ENCODE measurements at places on chromosomes 1 and 21. TPM values are rescaled to one million over a fixed set of nuclear protein-coding genes. Genes with fewer than 3 reads are reported as not detected.

PRAMEF8 gene
- not detected for total RNA-seq

TMEM61 gene
- 1.7 TPM for total RNA-seq

S1PR1 gene
- total RNA-seq = 11.4 TPM

SEC16B gene
- total RNA-seq = 3.0 TPM

GRCh38 chr21:33368576-33368975, 34.6 kb upstream of the IFNGR2 start:
- peak; percentile 16 for DNase-seq
- H3K36me3 ChIP-seq = no peaks in the 10 kb centered on the region
- H3K27me3 ChIP-seq = no peaks in the 10 kb centered on the region
- peaks cover 5% of the 10 kb centered on the region for H3K4me1 ChIP-seq

DNA sequence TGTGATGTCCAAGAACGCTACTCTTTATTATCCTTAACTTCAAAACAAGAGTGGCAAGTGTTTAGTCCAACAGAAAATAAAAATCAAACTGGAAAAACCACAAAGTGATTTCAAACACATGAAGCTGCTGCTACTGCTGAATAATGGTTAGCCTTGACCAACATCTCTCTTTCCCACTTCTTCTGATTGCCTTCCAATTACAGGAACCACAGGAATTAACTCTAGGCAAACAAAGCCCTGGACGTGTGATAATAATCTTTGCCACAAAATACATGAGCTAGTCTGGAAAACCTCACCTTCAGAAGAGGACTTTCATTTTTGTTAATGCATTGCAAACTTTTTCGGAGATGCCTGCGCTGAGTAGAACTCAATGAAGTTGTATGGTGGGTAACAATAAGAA, 48.6 kb upstream of the COL11A1 start:
- no peaks in the 10 kb centered on the region for H3K4me1 ChIP-seq
- DNase-seq = no peak
- no peak overlapping the region for H3K27ac ChIP-seq
- no peak overlapping the region for H3K4me3 ChIP-seq
- no peaks in the 10 kb centered on the region for H3K27me3 ChIP-seq

DNA sequence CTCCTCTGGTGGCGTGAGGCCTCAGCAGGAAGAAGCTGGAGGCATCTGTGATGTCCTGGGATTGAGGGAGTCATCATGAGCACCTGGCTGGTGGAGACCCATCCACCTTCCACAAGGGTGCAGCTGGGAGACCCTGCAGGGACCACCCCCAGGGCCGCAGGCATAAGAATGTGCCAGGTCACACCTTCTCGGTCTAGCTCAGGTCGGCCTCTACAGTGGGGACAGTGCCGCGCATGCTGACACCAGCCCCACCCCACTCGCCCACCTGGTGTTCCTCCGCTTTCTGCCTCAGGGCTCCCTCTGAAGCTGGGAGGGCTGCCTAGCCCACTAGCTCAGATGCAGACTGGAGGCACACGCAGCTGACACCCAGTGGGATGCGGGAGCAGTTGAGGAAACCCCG, 5.8 kb upstream of the PAQR7 start:
- no peaks in the 10 kb centered on the region for H3K36me3 ChIP-seq
- H3K27ac ChIP-seq = no peak overlapping the region
- DNase-seq = no peak

DNA sequence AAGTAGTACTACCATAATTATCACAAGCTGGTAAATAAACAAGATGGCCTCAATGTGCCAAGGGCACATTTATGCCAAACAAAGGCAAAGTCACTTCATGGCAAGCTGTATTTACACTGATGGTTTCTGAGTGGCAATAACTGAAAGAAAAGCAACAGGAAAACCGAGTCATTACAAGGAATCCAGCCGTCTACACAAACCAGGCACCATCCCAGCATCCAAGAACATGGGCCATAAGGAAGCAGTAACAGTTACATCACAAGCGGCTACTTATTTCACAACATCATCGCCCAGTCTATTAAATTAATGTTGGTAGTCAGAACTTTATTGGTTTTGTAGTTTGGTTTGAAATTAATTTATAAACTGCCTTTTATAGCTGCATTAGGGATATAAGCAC, 214.2 kb downstream of the RERE start:
- H3K4me3 ChIP-seq = no peak overlapping the region
- no peaks in the 10 kb centered on the region for H3K36me3 ChIP-seq
- no peak for DNase-seq
- no peaks in the 10 kb centered on the region for H3K27me3 ChIP-seq
- no peaks in the 10 kb centered on the region for H3K4me1 ChIP-seq

DNA sequence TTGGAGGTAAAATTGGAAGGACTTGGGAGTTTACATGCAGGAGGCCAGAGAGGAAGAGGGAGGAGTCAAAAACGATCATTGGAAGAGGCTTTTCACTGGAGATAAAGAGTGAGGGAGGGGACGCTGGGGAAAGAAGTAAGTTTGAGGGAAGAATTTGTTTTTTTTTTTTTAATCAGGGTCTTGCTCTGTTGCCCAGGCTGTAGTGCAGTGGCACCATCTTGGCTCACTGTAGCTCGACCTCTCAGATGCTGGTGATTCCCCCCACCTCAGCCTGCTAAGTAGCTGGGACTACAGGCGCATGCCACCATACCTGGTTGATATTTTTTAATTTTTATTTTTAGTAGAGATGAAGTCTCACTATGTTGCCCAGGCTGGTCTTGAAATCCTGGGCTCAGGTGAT, 1.2 kb upstream of the MROH7 start:
- H3K27ac ChIP-seq = no peak overlapping the region
- H3K4me1 ChIP-seq = peaks cover 3% of the 10 kb centered on the region
- no peaks in the 10 kb centered on the region for H3K27me3 ChIP-seq
- DNase-seq = no peak

DNA sequence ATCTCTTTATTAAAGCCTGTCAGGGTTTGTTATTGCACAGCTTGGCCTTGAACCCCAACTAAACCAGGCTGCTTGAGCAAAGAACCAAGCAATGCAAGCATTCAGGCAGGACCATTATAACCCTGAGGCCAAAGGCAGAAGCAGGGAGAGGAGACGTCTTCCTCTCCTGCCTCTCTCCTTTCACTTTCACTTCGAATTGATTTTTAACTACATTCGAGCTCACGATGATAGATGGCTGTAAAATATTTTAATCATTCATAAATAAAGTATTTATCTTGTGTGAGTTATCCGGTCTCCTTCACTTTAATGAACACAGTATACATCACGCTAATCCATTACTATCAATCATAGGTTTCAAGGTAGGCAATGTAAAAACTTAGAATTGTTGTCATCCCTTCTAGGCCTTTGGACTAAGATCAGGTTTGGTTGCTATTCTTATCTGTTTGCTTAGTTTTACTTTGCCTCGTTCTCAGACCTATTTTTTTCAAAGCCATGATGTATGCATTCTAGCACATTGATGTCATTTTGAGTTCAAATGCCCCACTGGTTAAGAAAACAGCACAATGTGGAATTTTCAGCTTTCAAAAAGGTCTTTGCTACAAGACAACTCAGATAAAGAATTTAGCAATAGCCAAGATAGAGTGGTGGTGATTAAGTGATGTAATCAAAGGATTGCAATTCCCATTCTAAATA, 480.2 kb upstream of the RUNX1 start:
- no peak overlapping the region for H3K27ac ChIP-seq
- H3K36me3 ChIP-seq = no peaks in the 10 kb centered on the region
- H3K27me3 ChIP-seq = no peaks in the 10 kb centered on the region
- peaks cover 12% of the 10 kb centered on the region for H3K4me1 ChIP-seq

GRCh38 chr1:153764310-153764709, 10.9 kb upstream of the SLC27A3 start:
- no peak overlapping the region for H3K4me3 ChIP-seq
- H3K36me3 ChIP-seq = peaks cover 87% of the 10 kb centered on the region
- peak overlapping the region; percentile 34 for H3K27ac ChIP-seq

DNA sequence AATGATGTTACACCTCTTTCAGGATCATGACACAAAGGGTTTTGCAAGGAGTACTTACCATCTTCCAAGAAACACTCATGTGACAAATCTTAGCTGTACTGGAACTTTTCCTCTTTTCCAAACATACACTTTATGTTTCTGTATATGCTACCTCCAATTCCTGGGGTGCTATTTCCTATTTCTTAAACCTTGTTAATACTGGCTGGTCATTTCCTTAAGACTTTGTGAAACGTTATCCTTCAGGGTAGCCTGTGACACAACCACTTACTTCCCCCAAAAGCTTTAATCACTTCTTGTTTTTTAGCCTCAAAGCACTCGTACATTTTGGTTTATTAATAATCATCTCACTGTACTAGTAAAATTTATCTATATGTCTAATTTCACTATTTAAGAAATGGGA, 39.4 kb downstream of the OR10Z1 start:
- DNase-seq = no peak
- H3K27me3 ChIP-seq = no peaks in the 10 kb centered on the region
- no peak overlapping the region for H3K27ac ChIP-seq
- no peak overlapping the region for H3K4me3 ChIP-seq
- no peaks in the 10 kb centered on the region for H3K4me1 ChIP-seq

GRCh38 chr1:200699871-200700270, 30.2 kb upstream of the DDX59 start:
- no peaks in the 10 kb centered on the region for H3K36me3 ChIP-seq
- H3K27me3 ChIP-seq = no peaks in the 10 kb centered on the region
- no peak for DNase-seq
- no peak overlapping the region for H3K4me3 ChIP-seq
- no peaks in the 10 kb centered on the region for H3K4me1 ChIP-seq
- H3K27ac ChIP-seq = no peak overlapping the region

DNA sequence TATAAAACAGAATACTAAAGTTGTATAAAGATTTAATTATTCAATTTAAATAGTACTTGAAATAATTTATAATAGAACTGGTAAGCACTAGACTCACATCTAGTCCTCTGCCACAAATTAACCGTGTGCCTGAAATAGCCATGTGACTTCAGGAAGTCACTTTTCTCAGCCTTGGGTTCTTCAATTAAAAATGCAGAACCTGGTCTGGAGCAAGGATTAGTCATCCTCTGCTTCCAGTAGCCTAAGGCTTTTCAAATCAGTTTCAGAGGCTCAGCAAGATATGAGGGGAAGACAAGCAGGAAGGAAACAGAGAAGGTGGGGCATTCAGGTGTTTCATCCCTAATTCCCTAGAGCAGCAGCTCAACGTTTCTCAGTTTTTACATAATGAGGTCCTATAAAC, 23.0 kb downstream of the DPH5 start:
- peak overlapping the region; percentile 32 for H3K27ac ChIP-seq
- H3K27me3 ChIP-seq = no peaks in the 10 kb centered on the region
- H3K4me3 ChIP-seq = no peak overlapping the region
- peaks cover 23% of the 10 kb centered on the region for H3K4me1 ChIP-seq
- DNase-seq = no peak
- peaks cover 4% of the 10 kb centered on the region for H3K36me3 ChIP-seq

GRCh38 chr1:39816415-39817090, 27.9 kb upstream of the BMP8B start:
- no peak overlapping the region for H3K4me3 ChIP-seq
- H3K4me1 ChIP-seq = peaks cover 31% of the 10 kb centered on the region
- peak overlapping the region; percentile 38 for H3K27ac ChIP-seq
- no peaks in the 10 kb centered on the region for H3K36me3 ChIP-seq

DNA sequence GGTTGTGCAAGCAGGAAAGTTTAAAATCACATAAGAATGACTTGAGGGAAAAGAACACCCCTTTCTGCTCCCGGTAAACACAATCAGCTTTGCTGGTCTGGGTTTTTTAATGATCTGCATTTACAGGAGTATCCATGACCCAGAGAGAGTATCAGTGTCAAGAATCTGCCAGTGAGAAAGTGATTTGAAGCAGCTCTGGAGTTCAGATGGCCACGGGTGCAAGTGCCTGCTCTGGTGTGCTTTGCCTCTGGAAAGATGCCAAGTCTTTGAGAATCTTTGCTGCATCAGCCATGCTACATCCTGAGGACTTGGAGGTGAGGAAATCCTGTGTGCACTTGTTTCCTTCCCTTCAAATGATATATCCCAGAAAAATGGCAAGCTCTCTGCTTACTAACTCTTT, 18.6 kb upstream of the MYSM1 start:
- H3K27ac ChIP-seq = no peak overlapping the region
- H3K36me3 ChIP-seq = no peaks in the 10 kb centered on the region
- H3K4me3 ChIP-seq = no peak overlapping the region
- DNase-seq = no peak
- H3K27me3 ChIP-seq = no peaks in the 10 kb centered on the region

- H3K4me1 ChIP-seq = peaks cover 18% of the 10 kb centered on the region
- H3K27ac ChIP-seq = no peak overlapping the region
- H3K27me3 ChIP-seq = no peaks in the 10 kb centered on the region
- H3K36me3 ChIP-seq = no peaks in the 10 kb centered on the region
- DNase-seq = no peak
These were observed 31.7 kb downstream of the PGM1 start for GRCh38 chr1:63624911-63625310.

DNA sequence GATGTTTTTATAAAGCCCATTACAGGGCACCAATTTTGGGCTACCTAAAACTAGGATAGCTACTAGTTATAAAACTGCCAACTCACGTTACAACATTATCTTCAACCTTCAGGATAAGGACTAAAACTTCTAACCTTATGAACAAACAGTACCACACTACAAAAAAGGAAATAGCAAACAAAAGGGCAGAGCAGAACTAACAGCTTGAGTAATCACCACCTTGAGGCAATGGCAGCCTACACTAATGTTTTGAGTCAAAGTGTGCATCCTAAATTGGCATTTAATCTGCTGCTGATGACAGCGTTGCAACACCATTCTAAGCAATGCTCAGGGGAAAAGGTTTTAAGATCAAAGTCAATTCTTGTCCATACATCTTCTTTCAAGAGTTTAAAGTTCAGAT, 27.2 kb downstream of the PTP4A2 start:
- peaks cover 33% of the 10 kb centered on the region for H3K4me1 ChIP-seq
- H3K27ac ChIP-seq = no peak overlapping the region
- no peaks in the 10 kb centered on the region for H3K27me3 ChIP-seq
- no peak for DNase-seq
- H3K4me3 ChIP-seq = no peak overlapping the region
- H3K36me3 ChIP-seq = peaks cover 65% of the 10 kb centered on the region

DNA sequence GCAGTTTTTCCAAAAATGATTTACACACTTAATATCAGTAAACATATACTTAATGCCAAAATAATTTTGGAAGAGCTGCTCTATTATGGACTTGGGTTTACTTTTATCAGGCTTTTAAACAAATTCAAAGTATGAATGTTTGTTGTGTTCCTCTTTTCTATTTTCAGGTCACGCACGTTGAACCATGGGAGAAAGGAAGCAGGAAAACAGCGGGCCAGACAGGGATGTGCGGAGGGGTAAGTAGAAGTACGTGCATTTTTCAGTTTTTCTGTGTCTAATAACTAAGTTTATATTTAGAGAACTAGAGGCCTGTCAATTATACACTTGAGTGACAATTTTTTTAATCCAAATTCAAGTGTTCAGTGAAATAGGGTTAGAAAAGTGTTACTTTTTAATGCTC, 3.4 kb downstream of the PRPF38B start:
- H3K4me3 ChIP-seq = peak overlapping the region; percentile 84
- H3K27me3 ChIP-seq = no peaks in the 10 kb centered on the region
- no peak for DNase-seq
- H3K27ac ChIP-seq = no peak overlapping the region

DNA sequence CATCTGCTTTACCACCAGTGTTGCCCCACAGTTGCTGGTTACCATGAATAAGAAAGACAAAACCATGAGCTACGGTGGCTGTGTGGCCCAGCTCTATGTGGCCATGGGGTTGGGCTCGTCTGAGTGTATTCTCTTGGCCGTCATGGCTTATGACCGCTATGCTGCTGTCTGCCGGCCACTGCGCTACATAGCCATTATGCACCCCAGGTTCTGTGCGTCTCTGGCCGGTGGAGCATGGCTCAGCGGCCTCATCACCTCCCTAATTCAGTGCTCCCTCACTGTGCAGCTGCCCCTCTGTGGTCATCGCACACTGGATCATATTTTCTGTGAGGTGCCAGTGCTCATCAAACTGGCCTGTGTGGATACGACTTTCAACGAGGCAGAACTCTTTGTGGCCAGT, 14.0 kb downstream of the OR2G6 start:
- H3K4me1 ChIP-seq = no peaks in the 10 kb centered on the region

- no peaks in the 10 kb centered on the region for H3K4me1 ChIP-seq
- no peak for DNase-seq
- no peaks in the 10 kb centered on the region for H3K36me3 ChIP-seq
These were observed 299.1 kb downstream of the PCP4 start for GRCh38 chr21:40166291-40166843.
